ENCODE measurements at places on chromosomes 7 and 10.
A peak's percentile ranks its signal among the peaks of the same experiment; 100 is the strongest.

DNA sequence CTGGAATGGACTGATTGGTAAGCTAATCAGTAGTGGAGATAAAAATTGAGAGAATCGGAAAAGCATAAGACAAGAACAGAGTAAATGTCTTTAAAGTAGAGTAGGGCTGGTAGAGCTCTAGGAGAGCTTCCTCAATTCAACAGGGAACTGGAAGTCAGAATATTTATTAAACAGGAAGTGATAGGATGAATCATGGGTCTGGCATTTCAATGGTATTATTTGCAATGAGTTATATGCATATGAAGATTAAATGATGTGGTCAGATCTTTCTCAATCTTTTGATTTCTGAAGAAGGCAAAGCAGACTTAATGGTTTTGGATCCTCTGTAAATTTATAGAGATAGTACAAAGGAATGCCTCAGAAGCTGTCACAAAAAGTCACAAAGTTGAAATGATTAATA is 349.0 kb downstream of the HPSE2 start:
- DNase-seq: no peak

DNA sequence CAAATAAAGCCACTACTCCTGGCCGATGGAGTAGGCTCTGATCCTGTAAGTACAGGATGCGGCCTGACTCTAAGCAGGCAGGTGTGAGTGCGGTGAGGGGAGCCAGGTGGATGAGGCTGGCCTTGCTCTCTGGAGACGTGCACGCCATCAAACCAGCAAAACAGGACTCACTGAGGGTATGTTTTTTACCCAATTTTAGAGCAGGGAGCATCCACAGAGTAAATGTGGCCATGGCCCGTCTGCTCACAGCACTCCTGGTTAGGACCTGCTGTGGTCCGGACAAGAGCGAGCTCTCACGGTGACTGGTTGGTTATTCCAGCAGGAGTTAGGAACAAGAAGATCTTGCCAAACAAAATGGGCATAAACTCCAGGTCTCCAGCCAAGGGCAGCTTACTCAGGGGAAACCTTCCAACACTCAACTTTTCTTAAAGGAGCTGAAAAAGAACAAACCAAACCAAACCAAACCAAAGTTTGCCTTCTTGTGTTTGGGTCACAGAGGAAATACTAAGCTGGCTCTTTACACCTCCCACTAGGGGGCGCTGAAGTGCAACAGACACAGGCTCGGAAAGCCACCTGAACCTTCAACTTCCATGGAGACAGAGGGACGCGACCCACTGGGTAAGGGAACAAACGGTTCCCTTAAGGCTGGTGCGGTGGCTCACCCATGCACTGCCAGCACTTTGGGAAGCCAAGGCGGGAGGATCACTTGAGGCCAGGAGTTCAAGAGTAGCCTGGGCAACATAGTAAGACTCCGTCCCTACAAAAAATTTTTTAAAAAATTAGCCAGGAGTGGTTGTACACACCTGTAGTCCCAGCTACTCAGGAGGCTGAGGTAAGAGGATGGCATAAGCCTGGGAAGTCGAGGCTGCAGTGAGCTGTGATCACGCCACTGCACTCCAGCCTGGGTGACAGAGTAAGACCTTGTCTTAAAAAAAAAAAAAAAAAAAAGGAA is 122.4 kb downstream of the CLEC2L start:
- peak; percentile 85 for DNase-seq

DNA sequence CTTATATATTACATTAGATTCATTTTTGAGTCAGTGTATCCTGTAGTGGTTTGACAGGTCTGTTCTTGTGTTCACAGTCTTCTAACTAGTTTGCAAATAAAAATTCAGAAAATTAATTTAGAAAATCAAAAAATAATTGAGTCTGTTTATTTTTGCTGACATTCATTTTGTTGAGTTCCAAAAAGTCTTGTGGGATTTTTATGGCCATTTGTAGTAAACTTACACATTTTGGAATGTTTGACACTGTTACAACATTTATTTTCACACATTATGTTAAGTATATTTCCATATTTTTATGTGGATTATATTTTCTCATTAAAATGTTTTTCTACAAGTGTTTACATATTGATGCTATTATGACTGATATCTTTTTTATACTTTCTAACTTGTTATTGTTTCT is 16.4 kb downstream of the RABGEF1 start:
- no peak for DNase-seq

GRCh38 chr7:29484280-29484679 is 79.4 kb upstream of the PRR15 start:
- DNase-seq: no peak

GRCh38 chr10:30816159-30816819 is 186.7 kb upstream of the LYZL2 start:
- DNase-seq: peak; percentile 59

GRCh38 chr7:87021285-87021684 is 38.2 kb downstream of the ELAPOR2 start:
- DNase-seq: no peak

- DNase-seq: no peak
Measured at GRCh38 chr7:130669085-130669700, 645 bp upstream of the COPG2 start.

DNA sequence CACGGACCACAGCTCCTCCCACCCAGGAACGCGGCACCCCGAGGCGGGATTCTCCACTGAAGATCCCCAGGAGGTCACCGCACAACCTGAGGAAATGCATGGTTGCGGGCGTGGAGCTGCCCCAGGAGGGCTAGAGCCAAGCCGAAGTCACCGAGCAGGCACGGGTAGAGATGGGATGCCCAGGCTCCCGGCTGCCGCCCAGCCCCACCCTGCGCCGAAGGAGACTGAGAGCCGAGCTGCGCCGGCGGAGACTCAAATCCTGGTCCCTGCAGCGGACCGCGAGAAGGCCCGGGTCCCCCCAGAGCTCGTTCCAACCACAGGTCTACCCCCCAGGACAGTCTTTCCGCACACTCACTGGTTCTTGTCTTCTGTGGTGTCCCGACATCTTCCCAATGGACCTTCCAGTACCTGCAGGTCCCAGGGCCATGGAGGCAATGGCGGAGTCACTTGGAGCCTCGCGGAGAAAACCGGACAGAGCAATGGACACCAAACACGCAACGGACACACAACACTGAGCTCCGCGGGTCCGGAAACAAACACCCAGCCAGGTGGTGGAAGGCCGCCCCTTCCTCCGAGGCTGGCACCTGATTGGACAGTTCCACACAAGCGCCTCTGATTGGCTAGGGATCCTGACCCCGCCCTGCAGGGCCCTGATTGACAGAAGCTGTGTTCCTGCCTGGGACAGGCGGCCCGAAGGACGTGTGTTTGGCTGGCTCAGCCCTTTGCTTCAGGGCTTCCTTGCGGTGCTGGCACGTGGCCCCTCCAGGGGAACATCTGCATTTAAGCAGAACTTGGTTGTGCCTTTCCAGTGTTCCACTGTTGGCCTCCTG is 331.9 kb upstream of the NUPR2 start:
- no peak for DNase-seq

- no peak for DNase-seq
Measured at GRCh38 chr7:41149576-41149975, 553.3 kb downstream of the INHBA start.

DNA sequence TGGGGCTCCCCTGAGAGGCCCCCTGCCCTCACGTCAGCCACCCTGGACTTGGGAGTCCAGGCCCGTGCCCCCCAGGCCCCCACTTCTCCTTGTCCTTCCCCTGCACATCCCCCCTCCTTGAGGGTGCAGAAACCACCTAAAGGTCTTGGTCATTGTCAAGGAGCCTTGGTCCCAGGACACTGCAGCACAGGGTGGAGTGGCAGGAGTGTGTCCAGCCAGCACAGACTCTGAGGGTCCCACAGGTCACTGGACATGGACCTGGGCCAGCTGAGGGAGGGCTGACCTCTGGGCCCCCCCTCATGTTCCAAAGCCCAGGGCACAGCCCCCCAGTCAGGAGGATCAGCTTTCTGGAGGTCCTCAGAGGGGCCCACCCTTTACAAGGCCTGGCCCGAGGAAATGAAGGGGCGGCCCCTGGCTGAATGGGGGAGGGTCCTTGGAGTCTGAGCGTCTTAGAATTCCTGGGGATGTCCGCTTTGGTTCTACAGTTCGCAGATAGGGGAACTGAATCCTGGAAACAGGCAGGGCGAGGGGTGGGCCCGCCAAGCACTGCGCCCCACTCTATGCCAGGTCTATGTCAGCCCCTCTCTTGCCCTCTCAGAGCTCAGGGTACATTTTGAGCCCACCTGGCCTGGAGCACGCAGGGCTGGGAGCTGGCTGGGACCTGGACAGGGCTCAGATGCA is 54.0 kb downstream of the PWWP2B start:
- no peak for DNase-seq

GRCh38 chr7:123865517-123866117 is 20.6 kb downstream of the HYAL4 start:
- DNase-seq: peak; percentile 72

DNA sequence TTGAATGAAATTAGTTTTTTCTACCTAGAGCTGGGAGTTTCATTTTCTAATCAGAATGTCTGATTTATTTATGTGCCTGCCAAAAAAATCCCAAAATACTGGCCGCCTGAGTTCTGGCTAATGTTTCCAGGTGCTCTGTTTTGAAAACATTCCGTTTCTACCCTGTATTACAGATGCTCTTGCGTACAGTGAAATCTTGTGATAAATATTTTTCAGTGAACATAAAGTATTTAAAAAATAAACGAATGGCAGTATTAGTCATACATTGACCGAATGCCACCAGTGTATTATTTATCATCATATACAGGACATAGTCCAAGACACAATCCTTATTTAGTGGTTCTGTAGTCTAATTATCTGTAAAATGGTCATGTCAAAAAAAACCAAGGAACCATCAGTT is 102.8 kb downstream of the KAT6B start:
- peak; percentile 22 for DNase-seq

- DNase-seq: no peak
Measured at GRCh38 chr10:130254662-130255061, 118.5 kb downstream of the GLRX3 start.

DNA sequence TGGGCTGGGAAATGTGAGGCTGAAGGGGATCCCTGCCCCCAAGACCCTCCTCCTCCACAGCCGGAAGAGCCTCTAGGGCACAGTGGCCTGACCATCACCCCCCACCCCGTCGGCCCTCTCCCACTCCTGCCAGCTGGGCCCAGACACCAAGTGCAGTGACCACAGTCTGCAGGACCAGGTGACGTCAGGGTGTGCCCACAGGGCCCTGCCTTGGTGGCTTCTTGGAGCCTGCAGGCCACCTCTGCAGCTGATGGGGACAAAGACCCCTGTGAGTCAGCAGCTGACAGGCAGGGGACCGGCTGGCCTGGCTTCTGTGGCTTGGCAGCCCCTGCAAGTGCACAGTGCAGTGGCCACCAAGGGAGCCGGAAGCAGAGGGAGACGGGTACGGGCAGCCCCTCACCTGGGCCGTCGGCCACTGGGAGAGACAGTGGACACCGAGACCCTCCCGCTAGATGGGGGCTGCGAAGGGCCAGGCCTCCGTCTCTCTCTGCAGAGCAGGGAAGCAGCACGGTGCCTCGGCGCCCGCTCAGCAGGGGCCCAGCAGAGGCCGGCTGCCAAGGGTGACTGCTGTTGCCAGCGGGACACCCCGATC is 274.6 kb downstream of the ELFN1 start:
- no peak for DNase-seq

GRCh38 chr10:132461683-132462231 is 64.8 kb downstream of the PWWP2B start:
- DNase-seq: no peak

GRCh38 chr10:127907411-127908105 is 655 bp downstream of the PTPRE start:
- no peak for DNase-seq

DNA sequence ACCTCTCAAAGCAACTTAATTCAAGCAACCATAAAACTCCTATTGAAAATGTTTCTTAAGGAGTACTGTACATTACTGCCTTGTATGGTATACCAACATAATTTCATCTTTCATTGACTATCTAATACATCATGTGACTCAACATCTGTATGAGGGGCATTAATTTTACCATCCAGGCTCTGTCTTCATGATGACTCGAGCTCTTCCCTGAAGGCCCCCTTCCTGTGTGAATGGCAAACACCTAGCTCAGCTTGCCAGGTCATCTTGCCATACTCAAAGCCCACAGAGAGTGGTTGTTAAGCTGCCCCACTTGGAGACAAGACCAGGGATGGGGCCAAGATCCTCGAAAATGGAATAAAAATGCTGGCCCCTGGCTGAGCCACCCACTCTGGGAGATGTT is 82.4 kb downstream of the SGMS1 start:
- DNase-seq: no peak

GRCh38 chr10:69248117-69248730 is 28.1 kb downstream of the HKDC1 start:
- DNase-seq: no peak

GRCh38 chr10:118145256-118145655 is 98.5 kb upstream of the RAB11FIP2 start:
- peak; percentile 73 for DNase-seq

- DNase-seq: no peak
Measured at GRCh38 chr7:156117542-156118247, 305.4 kb upstream of the SHH start.

GRCh38 chr10:67789769-67790168 is 48.2 kb downstream of the DNAJC12 start:
- DNase-seq: no peak

GRCh38 chr7:36391436-36392198 is 2.0 kb downstream of the ANLN start:
- DNase-seq: no peak

- no peak for DNase-seq
Measured at GRCh38 chr10:67015225-67015624, 89.4 kb downstream of the LRRTM3 start.

- DNase-seq: peak; percentile 32
Measured at GRCh38 chr10:108204528-108205305, 1040.2 kb upstream of the SORCS1 start.

DNA sequence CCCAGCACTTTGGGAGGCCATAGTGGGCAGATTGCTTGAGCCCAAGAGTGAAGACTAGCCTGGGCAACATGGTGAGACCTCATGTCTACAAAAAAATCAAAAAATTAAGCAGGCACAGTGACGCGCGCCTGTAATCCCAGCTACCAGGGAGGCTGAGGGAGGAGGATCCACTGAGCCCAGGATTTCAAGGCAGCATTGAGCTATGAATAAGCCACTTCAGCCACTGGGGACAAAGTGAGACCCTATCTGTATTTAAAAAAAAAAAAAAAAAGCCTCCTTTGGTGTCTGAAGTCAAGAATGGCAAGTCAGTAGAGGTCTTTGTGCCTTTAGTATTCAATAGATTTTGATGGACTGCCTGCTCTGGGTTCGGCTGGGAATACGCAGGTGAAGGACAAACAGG is 85.7 kb downstream of the RALA start:
- DNase-seq: no peak

DNA sequence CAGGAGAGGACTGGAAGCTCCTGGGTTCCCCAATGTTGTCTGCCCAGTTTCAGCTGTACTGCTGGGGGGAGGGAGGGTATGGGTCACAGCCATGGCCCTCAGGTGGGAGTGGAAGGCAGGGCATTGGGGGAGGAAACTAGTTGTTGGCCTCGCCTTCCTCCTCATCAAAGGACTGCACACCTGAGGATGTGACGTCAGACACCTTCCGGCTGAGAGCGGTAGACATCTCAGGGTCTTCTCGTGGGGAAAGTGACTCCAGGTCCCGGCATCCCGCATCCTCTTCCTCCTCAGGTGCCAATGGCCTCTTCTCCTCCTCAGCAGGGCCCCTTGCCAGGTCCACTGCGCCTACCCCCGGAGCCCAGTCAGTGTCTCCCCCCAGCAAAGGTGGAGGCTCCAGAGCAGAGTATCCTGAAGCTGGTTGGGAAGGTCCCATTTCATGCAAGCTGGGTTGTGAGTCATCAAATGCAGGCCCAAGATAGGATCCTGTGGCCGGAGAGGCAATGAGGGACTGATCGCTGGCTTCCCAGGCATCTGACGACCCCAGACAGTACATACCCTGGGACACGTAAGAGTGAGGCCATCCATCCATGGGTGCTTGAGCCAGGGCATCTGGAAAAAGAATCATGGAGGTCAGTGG is 6.0 kb downstream of the FAM131B start:
- DNase-seq: no peak

GRCh38 chr10:4498711-4499251 is 327.2 kb upstream of the AKR1E2 start:
- peak; percentile 93 for DNase-seq

Measured in muscle of leg (tissue), 16 donors.